ENCODE measurements at places on chromosomes 3 and 15.

DNA sequence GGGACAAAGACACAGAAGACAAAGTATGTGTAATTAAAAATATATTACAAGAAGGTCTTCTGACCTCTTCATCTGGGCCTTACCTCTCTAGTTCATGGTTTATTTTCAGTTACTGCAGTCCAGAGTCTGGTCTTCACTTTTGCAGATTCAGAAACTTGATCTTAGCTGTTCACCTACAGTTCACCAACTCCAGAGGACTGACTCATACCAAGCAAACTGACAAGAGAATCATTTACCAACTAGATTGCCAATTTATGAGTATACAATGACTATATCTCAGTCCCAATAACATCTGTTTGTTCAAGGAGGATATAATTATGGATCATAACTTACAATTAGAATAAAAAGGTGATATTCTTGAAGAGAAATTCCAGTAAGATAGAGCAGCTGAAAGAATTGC, 9.0 kb downstream of the P2RY1 start:
- DNase-seq = no peak

DNA sequence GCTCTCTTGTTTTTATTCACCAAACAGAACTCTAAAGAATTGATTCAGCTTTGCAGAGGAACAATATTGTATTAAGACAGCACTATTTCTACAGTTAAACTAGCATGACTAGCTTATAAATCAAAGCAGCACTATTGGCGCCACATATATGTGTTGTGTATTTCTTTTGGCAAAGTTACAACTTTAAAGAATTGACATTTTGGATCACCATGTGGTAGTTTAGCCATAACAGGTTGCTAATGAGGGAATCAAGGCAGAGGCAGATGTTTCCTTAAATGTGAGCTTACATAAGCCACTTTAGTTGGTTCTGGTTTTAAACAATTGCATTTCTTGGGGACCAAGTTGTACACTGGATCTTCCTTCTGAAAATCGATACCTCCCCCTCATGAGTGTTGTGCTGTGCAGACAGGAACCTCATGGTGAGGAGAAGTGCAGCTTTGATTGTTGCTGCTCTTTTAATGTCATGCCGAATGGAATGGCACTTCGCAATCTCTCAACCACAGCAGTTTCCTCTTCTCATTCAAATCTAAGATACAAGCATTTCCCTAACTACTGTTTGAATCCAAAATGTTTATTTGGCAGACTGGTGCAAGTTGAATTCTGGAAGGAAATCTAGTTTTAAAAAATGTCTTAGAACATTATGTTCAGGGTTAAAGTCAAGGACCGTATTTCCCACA, 151.2 kb downstream of the MYRIP start:
- no peak for DNase-seq

DNA sequence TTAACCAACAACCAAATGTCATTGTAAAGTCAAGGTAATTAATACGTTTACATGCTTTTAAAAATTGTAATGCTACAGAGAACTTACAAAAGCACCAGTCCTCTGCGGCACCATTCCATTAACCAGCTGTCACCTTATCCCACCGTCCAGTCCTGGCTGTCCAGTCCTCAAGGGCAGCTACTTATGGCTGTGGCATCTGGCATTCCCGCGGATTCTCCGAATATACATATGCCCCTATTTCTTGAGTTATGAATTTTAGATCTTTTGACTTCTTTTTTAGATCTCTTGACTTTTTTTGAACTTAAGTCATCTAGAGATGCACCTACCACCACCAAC, 382 bp upstream of the POMGNT2 start:
- DNase-seq = no peak

DNA sequence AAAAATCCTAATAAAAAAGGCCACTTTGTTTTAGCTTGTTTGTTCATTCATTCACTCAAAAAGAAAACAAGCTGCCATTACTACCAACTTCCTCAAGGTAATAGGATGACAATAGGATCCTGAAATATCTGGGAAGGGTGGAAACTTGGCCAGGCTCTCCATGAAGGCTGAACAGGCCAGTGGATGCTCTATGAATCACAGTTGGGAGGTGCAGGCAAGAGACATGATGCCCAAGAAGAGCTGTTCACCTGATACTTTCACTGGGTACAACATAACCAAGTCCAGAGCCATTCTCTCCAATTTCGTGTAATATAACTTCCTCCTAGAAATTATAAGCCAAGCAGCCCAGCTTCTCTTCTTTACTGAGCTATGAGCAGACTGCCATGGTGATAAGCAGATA, 37.3 kb downstream of the NMNAT3 start:
- DNase-seq = no peak

GRCh38 chr15:65404186-65404872, 18.4 kb downstream of the IGDCC4 start:
- DNase-seq = no peak

DNA sequence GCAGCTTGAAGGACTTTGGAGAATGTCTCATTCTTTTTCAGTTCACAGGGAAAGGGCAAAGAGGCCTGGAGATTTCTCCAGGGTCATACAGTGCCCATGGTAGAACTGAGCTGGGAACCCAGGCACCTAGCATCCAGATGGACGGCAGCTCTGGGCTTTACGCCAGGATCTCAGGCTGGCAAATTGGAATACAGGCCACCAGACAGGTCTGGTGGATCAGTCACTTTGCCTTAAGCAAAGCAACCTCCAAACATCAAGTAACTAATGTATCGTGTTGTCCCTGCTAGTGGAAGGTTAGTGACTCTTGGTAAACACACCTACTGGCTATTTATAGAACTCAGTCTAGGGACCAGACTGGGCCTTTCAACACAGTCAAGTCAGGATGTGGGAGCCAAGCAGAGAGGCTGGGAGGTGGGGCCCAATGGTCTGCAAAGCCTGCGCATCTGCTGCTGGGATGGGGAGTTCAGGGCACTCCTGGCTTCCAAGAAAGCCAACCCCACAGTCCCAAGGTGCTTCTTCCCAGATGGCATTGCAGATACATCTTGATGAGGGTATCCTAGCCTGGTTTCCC, 30.2 kb downstream of the RPLP1 start:
- no peak for DNase-seq

GRCh38 chr15:67049351-67050044, 15.9 kb upstream of the SMAD3 start:
- no peak for DNase-seq

- no peak for DNase-seq
Observed at GRCh38 chr3:100436951-100437350, 35.6 kb downstream of the LNP1 start.

GRCh38 chr15:58471348-58471747, 39.6 kb downstream of the LIPC start:
- DNase-seq = no peak

- no peak for DNase-seq
Observed at GRCh38 chr3:63353383-63353782, 75.3 kb downstream of the SYNPR start.

DNA sequence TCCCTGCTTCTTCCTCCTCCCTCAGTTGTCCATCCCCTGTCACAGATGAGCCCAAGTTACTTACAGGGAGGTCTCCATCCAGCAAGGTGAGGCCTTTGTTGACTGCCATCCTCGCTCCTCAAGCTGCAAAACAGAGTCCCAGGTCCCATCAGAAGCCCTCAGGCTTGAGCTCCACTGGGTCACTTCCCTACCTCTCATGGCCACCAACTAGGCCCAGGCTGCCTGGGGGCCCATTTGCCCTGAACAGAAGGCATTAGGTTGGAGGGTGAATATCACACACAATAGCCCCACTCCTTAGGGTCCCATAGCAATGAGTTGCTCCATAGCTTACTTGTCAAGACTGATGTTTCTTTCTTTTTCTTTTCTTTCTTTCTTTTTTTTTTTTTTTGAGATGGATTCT, 1.8 kb downstream of the PLIN1 start:
- DNase-seq = no peak

- DNase-seq = no peak
Observed at GRCh38 chr15:93235926-93236780, 147.1 kb upstream of the RGMA start.

GRCh38 chr3:70982700-70983140, 600.8 kb downstream of the FOXP1 start:
- DNase-seq = no peak

Measured in activated naive CD4-positive, alpha-beta T cell (primary cell).